ENCODE measurements at places on chromosomes 4 and X.

- peak; percentile 16 for DNase-seq
These were observed 66.7 kb upstream of the DHX15 start for GRCh38 chr4:24650849-24651640.

DNA sequence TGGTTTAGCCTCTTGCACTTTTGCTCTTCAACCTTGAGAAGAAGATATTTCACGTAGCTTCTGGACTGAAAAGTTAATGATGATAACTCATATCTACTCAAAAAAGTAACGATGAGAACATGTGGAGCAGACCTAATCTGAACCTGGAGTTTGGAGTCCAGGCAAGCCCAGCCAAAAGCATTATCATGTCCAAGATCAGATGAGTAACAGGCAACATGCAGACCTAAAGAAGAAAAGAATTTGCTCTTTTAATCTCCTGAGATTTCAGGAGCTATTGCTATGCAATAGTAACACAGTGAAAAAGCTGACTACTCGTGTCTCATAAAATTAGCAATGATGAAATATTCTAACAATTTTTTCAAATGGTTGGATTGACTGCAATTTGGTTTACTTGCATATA is 21.8 kb upstream of the PPA2 start:
- no peak for DNase-seq

DNA sequence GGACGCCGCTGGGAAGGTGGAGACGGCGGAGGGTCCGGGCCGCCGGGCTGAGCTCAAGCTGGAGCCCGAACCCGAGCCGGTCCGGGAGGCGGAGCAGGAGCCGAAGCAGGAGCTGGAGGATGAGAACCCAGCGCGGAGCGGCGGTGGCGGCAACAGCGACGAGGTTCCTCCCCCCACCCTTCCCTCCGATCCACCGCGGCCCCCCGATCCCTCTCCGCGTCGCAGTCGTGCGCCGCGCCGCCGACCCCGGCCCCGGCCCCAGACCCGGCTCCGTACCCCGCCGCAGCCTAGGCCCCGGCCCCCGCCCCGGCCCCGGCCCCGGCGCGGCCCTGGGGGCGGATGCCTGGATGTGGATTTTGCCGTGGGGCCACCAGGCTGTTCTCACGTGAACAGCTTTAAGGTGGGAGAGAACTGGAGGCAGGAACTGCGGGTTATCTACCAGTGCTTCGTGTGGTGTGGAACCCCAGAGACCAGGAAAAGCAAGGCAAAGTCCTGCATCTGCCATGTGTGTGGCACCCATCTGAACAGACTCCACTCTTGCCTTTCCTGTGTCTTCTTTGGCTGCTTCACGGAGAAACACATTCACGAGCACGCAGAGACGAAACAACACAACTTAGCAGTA is 483 bp downstream of the USP27X start:
- DNase-seq, result no peak

- DNase-seq, result no peak
These were observed 3.0 kb downstream of the ABCE1 start for GRCh38 chr4:145101091-145101490.

DNA sequence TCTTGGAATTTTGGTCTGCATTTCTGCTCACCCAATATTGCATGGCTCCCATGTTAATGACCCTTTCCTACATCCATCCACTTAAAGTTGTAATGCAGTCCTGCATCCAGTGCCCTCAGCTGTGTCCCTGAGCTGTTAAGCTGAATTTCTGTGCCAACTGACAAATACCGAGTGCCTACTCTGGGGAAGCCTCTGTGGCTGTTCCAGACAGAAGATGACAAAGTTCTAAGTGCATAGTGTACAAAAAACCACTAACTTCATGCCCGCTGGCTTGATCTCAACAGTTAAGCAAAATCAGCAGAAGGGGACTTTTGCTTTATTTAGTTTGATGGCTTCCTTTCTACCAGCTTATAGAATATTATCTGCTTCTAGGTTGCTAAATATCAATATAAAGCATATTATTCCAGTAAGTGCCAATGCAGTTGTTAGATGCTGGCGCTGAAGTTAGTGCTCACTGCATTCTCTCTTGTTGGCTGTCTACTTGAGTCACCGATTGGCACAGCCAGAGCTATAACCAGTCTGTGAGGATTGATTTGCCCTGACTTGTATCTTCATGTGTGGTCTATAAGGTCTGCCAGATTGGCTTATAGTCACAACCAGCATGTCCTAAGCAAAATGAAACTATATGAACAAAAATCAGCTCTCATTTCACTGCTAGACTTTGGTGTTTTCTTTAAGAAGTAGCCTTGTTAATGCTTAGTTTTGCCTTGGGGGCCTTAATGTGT is 98.9 kb downstream of the KLHL8 start:
- DNase-seq, result no peak

GRCh38 chrX:125757794-125758564 is 408.1 kb downstream of the DCAF12L2 start:
- peak; percentile 93 for DNase-seq

DNA sequence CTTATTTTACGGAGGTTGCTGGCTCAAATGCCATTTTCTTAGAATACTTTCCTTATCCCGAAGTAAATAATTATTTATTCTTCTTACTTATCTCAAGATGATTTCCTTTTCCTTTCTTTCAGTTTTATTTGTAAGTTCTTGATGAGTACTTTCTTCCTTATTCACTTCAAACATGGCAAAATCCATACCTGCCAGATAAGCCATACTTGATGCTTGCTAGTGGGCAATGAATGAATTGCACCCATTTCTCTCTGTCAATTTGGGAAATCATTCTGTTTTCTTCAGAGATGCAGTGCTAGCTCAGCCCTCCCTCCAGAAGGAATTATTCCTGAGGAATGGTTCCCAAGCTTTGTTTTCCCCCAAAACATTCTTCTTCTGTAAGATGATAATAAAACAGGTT is 598.3 kb downstream of the SPRY1 start:
- DNase-seq, result peak; percentile 13

DNA sequence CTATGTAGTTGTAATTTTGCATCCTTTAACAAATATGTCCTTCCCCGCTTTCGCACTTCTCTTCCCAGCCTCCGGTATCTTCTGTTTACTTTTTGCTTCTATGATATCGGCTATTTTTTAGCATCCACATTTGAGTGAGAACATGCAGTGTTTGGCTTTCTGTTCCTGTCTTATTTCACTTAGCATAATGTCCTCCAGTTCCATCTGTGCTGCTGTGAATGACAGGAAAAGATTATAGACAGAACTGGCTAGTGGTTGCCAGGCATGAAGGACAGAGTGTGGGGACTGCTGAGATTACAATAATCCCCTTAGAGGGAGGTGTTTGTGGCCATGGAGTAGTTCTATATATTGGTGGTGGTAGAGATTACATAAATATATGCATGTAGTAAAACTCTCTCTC is 588.6 kb downstream of the NLGN4X start:
- DNase-seq, result no peak

DNA sequence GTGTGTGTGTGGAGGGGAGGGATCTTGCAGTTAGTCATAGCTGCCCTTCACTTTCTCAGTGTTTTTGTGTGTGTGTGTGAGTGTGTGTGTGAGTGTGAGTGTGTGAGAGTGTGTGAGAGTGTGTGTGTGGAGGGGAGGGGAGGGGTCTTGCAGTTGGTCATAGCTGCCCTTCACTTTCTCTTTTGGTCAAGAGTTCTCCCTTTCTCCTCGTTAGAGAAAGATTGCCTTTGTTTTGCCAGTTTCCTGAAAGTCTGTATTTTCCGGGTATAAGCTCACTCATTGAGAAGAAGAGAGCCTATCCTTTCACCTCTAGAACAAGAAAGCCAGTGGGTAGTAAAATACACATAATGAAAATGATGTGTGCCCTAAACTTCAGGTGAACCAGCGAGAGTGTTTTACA is 75.2 kb upstream of the ENPP6 start:
- no peak for DNase-seq

GRCh38 chr4:35820003-35820402 is 424.3 kb downstream of the ARAP2 start:
- no peak for DNase-seq

DNA sequence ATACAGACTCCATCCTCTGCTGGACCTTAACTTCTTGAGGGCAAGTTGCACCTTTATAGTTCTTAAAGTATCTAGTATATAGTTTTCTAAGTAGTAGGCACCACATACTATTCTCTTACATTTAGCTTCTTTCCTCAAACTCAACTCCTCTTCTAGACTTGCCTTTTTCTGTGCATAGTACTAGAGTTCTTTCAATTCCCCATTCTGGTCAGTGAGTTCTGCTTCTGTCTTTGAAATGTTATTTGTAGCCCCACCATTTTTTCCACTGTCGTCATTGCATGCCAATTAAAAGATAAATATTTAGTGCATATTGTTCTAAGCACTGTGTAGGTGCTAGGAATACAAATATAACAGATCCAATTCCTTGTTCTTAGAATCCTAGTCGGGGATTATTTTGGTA is 31.6 kb downstream of the CDKL5 start:
- DNase-seq, result no peak

GRCh38 chr4:150354214-150354796 is 227.6 kb upstream of the MAB21L2 start:
- no peak for DNase-seq

DNA sequence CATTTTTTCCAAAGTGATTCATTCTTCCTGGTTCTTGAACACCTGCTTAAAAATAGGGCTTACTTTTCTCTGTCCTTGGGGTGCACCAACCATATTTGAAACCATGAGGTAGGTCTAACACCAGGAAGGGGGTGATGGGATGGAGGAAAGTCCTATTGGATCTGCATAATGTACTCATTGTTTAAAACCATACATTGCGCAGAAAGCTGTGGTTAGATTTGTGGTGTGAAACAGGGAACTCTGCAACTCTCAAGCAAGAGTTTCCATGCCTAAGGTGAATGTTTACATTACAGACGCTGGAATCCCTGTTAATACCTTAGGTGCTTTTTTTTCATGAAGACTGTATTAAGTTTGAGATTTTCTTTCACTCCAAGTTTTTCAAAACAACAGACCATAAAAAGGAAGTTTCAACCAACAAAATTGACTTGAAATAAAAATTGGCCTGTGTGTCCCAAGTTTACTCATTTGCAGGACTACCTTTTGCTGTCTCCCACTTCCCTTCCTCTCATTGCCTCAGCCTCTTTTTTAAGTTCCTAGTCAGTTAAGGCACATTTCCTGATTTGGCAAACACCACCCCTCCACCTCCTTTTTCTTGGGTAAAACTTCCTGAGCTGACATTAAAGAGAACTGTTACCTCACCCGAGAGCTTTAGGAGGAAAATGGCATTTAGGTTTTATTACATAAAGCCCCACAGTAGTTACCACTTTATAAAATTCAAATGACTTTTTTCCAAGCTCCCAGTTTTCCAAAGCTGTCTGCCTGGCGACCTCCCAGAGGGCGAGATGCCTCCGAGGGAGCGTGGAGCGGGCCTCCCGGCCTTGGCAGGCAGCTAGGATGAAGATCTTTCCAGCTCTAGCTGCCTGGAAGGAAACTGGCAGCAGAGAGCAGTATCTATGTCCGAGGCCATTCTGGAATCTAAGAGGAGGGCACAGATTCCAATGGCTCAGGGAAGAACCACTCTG is 47.9 kb upstream of the RBPJ start:
- no peak for DNase-seq

- no peak for DNase-seq
These were observed 14.4 kb downstream of the ADH1A start for GRCh38 chr4:99276417-99276816.

DNA sequence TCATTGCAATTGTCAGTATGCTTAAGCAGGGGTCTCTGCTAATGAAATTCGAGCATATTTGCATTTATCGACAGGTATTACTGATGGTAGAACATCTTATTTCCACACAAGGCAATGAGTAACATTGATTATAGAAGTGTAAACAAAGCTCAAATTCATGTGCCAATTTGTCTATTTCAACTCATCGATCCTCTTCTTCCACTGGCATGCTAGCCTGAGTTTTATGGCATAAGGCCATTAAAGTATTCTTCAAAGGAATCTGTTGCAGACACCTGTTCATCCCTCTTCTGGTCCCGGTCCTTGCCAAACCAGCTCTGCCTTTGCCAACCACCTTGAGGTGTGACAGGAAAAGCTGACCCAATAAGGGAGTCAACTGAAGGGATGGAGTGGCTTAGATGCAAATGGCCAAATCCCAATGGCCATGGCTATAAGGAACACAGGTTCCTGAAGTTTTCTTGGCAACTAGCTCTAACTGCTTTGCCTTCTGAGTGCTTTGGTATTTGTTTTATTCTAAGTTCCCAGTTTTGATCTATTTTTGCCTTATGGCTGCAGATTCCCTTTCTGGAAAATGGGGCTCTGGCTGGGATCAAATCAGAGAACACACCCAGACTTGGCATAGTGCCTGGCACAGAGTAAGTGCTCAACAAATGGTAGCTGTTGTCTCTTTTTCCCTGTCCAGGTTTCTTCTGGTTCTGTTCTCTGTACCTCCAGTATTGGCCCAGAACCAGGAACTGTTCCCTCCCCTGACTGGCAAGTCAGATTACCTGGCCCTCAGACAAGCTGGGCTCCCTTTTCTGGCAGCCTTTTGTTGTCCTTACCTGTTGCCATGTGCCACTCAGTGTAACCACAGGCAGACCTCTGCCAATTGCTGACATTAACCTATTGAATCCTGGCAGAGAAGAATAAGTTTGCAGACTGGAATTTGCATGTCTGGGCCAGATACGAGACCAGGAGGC is 63.1 kb downstream of the RTL9 start:
- DNase-seq, result no peak

- DNase-seq, result no peak
These were observed 14.0 kb downstream of the DIPK2B start for GRCh38 chrX:45186643-45187026.

DNA sequence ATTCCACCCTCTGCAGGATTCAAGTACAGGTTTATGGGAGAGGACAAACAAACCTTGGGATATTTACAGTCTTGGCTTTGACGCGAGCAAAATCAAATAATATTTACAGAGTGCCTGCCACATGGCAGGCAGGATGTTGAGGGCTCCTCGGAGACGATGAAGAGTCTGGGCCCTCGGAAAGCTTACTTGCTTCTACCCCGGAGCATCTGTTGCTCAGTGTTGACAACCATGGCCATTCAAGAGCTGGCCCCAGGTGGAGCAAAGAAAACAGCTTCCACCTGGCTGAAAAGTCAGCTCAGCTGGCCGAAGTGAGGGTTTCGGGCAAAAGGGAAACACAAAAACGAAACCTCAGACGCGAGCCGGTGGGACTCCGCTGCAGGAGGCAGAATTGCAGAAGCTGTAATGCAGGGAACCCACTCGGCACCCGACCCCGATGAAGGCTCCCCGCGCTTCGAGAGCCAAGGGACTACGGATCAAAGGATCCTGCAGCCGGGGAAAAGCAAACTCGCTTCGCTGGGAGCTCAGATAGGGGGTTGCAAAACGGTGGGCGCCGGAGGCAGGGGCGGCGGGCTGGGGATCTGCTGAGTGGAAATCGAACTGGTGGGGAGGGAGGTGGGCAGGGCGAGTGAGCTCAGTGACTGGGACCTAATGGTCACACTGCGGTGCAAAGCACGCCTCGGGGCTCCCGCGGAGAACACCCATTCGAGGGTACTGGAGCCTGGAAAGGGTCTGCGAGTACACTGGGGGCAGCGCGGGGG is 805 bp downstream of the ATP8A1 start:
- peak; percentile 68 for DNase-seq
